HT1080 (cell line): ENCODE measurements at places on chromosomes 5 and 9.

- DNase-seq: no peak
Observed at GRCh38 chr5:173625261-173625660, 8.8 kb upstream of the BOD1 start.

DNA sequence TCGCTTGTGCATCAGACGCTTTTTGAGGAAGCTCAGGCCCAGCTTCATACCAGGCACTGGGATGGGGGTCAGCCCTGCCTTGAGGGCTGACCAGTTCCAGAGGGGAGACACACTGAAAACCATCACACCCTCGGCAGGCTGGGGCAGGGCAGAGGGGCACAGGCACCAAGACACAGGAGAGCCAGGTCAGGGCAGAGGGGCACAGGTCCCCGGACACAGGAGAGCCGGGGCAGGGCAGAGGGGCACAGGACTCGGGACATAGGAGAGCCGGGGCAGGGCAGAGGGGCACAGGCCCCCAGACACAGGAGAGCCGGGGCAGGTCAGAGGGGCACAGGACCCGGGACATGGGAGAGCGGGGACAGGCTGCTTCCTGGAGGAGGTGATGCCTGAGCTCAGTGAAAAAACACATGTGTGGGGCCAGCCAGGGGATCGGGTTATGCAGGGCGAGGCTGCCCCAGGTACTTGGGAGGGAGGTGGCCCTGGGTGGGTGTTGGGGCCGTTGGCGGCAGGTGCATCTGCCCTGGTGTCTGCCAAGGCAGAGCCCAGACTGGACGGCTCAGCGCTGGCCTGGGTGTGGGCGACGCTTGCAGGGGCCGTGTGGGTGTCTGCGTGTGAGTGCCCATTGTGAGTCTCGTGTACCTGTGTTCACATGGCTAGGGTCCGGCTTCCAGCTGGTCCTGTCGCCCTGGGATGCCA, 15.1 kb upstream of the SLC2A6 start:
- DNase-seq: no peak

DNA sequence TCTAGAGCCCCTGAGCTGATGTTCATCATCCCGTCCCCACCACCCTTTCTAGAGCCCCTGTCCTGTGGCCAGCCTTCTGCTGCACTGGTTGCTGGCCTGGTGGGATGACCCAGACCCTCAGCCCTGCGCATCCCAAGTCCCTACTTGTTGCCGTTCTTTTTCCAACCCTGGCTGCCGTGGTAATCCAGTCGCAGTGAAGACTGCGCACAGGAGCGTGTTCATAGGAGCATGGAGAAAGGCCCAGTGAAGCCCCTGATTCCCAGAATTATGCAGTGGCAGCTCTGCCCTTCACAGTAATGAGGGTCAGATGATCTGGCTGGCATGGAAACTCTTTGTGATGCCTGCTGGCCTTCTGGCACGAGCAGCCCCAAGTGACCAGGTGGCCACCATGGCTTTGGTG, 183.3 kb downstream of the CACNA1B start:
- DNase-seq: no peak

DNA sequence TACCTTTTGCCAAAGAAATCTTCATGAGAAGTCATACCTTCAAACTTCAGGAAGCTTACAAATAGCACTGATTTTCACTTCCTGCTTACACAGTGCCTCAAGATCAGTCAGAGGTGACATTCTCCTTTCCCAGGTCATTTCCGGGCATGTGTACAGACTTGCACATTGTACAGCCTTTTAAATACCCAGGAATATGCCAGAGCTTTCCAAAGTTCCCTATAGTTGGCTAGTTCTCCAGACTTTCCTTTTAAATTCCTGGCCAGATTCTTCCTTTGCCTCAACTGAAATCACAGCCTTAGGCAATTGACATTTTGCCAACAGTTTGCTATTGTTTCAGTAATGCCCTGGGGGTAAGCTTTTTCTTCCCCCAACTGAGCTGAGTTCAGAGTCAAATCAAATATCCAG, 47.2 kb downstream of the RFX3 start:
- DNase-seq: peak; percentile 51

DNA sequence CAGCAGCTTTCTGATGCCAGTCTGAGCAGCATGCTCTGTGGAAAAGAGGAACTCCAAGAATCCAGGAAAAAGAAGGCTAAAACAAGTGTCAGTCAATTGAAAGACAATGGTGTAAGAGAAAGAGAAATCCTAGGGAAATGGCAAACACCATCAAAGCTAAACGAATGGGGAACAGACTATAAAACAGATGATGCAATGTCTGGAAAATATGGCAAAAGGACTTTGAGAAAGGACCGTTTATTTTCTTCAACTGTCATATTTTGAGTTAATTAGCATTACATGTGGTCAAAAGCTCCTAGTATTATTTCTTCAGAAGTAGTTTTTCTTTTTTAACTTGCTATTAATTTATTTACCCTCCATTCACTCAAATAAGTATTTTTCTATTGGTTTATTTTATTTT, 465.2 kb downstream of the LRRC70 start:
- no peak for DNase-seq

GRCh38 chr5:148455185-148455584, 71.4 kb downstream of the FBXO38 start:
- DNase-seq: peak; percentile 40

- DNase-seq: no peak
Observed at GRCh38 chr5:83034528-83035207, 42.5 kb downstream of the TMEM167A start.

DNA sequence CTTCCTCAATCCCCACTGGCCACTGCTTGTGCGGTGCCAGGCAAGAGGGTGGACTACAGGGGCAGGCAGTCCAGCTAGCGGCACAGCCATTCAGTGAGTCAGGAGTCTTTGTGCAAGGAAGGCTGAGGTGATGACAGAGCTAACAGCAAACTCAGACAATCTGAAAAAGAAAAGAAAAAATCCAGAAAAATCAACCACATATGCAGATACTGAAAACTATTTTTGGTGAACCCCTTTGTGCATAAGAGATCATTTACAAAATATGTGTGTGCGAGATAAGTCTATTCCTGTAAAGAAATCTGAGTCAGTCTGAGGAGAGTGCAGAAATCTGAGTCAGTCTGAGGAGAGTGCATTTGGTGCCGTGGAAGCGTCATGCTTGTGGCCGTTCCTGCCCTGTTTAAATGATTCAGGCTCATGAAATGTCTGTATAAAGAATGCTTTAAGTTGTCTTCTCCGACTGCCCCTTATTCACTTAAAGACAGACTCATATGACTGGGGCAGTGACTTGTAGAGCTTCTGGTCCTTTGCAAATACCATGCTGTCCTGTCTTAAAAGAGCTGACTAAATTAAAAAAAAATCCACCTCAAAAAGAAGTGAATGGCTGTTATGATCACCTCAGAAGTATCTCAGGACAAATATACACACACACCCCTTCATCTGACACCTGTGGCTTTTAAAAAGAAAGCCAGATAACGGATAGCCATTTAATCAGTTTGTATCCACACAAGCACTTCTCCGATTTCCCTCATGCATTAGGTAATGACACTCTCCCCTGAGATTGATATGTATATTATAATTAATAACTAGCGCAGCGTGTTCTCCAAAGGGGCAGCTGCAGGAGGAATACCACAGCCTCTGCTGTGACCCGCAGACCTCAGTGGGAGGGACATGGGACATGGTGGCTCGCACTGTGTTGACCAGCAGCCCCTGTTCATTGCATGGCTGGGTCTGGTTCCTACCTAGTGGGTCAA, 47.3 kb downstream of the TRIO start:
- peak; percentile 100 for DNase-seq

- DNase-seq: no peak
Observed at GRCh38 chr5:83688281-83688680, 32.4 kb downstream of the HAPLN1 start.

DNA sequence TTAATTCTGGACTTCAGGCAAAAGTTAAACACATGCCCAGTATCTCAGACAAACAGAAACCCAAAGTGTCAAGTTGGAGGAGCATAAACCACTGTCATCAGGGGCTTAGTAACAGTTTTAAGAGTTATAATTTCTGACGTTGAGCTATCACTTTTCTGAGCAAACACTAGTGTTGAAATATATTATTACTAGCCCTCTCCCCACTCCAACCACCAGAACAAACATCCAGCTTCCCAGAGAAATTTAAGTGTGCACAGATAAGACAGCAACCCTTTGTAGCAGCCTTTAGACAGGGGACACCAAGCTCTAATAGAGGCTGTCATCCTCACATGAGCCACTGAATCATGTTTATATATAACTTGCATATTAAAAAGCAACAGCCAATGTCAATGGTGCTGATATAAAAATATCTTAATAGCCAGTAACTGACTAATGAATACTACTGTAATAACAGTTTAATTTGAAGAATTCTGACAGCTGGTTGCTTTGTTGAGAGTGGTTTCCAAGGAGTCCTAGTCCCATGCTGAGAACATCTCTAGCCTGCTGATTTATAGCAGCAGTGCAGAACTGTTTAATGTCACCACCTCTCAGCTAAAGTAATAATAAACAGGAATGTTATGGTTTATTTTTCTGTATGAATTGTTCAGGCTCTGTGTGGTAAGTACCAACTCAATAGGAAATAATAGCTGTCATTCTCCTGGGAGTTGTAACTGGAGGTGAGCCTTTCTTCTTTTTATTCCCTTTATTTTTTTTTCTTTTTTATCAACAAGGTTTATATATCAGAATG, 528.7 kb upstream of the ZNF608 start:
- DNase-seq: no peak

GRCh38 chr5:30764704-30765103, 428.8 kb upstream of the CDH6 start:
- DNase-seq: no peak

GRCh38 chr5:125766706-125767105, 656.5 kb upstream of the GRAMD2B start:
- DNase-seq: no peak

GRCh38 chr5:73445665-73446630, 2.6 kb downstream of the FOXD1 start:
- no peak for DNase-seq

- DNase-seq: no peak
Observed at GRCh38 chr5:114989512-114989911, 180.2 kb downstream of the TRIM36 start.

GRCh38 chr9:112894699-112895098, 4.0 kb upstream of the SLC46A2 start:
- no peak for DNase-seq

GRCh38 chr5:104344809-104345208, 782.2 kb upstream of the NUDT12 start:
- DNase-seq: peak; percentile 82

DNA sequence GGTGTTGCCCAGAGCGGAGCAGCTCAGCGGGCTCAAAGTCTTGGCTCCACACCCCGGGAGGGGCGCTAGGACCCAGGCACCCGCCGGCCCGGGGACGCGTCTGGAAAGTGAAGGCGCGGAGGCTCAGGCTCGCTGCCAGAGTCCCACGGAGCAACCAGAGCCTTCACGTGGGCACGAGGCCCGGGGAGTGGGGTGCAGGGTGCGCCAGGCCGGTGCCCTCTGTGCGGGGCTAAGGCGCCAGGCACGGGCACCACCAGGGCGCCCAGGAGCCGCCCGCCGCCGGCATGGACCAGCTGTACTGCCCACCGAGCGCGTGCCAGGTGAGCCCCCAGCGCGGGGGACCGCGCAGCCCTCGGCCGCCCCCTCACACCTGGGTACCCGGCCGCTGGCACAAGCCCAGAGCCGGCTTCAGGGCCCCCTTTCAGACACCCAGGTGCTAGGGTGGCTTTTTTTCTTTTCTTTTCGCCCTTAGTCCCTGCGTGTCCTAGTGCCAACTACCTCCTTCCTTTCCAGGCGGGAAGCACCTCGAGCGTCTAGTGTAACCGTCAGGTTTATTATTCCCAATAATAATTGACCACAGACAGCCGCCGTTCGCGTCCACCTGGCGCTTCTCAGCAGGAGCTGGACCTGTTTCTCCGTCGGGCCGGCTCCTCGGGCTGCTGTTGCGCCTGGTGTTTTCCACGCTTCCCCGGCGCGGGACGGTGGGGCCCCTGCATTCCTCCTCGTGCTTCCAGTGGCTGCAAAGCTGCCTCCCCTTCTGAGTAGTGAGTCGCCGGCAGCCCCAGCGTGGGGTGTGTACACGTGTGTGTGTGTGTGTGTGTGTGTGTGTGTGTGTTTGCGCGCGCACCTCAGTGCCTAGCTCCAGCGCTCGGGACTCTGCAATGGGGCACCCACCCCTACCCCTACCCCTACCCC, 30.1 kb upstream of the PDE8B start:
- no peak for DNase-seq

- DNase-seq: no peak
Observed at GRCh38 chr5:23302438-23302837, 205.0 kb upstream of the PRDM9 start.

DNA sequence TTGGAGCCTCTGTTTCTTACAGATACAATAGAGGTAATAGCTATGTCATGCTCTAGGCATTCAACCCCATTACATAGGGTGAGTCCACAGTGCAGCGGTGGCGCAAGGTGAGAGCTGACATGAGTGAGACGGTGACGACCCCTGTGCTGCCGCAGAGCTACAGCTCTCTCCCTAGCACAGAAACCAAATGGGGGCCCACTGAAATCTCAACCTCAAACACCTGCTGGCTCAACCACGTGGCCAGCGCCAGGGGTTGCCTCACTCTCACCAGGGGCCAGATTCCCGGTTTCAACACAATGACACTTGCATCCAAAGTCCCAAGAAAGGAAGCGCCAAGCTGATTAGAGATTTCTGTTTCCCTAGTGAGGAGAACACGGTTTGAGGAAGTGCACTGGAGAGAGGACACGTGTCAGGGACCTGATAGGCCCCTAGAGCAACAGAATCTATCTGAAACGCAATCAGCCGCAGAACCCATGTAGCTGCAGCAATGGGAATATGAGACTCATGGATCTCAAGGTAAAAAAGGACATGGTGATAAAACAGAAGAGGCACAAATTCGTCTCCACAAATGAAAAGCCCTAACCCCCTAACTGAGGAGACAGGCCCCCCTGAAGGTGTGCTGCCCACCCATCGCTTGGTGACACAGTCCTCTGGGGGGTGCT, 114.3 kb downstream of the CRB2 start:
- DNase-seq: no peak

DNA sequence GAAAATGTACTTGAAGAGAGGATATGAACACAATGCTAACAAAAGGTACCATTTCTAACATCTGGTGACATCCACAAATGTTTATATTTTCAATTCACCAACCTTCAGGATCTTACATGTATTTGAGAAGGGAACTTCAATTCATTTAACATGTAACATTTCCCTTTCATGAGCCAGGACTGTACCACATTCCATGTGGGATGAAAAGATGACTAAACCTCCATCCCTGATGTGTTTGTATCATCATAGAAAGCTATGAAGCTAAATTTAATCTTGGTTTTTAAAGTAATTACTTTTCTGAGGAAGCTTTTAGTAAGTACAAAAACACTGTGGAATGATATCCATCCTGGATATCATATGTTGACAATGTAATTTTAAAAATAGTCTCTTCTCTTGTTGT, 78.2 kb upstream of the GNA14 start:
- DNase-seq: no peak

GRCh38 chr9:93003552-93004407, 54.7 kb upstream of the SUSD3 start:
- peak; percentile 54 for DNase-seq

DNA sequence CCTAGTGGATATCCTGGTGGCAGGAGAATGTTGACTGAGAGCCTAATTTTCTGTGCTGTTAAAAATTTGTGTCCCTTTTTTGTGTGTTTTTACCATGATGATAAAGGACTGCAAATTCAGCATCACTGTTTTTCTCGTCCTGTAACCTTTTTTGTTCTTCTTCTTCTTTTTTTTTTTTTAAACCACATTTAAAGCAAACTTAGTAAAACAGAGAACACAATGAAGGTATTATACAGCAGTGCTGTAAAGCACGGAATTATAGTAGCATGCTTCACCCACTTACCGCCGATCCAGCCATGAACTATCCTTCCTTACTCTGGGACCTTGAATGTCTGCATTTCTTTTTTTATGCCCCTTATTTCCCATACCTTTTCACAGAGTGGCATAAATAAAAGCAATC, 280.0 kb downstream of the ARHGAP26 start:
- DNase-seq: no peak
